ENCODE measurements at places on chromosomes 12 and 14. TPM values are rescaled to one million over a fixed set of nuclear protein-coding genes. Genes with fewer than 3 reads are reported as not detected.

Gene SUSD6
- total RNA-seq, result 2.7 TPM

Gene INSM2
- total RNA-seq, result not detected

Gene CD163L1
- 47.1 TPM for total RNA-seq

Gene PRH2
- total RNA-seq, result not detected

Gene ABCC9
- total RNA-seq, result 0.06 TPM

Gene KLRF1
- 0.49 TPM for total RNA-seq

Gene SLC4A8
- 2.6 TPM for total RNA-seq

Gene RBP5
- not detected for total RNA-seq

Gene SLC35E3
- 0.72 TPM for total RNA-seq
